Stimulated activated CD8-positive, alpha-beta memory T cell treated with anti-CD3 and anti-CD28 coated beads, Interleukin-2, amount 100 ng/mL, for 48 hours (primary cell): ENCODE measurements at places on chromosomes 11 and 22.

DNA sequence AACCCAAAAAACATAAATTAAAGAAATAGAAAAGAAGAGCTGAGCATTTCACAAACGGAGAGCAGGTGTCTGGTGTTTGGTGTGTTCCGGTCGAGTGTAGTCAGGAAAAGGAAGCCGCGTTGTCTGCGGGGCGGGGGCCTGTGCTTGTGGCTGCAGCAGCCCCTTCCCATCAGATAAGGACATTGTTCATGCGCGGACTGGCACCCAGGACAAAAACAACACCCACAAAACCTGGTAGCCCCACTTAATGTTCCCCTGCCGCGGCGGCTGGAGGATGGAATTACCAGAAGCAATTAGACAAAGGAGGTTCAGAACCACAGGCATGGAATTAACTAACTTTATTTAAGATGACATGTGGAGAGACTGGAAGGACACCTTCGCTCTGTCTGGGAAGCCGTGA lies 29.9 kb downstream of the KRTAP5-5 start:
- DNase-seq, result no peak

DNA sequence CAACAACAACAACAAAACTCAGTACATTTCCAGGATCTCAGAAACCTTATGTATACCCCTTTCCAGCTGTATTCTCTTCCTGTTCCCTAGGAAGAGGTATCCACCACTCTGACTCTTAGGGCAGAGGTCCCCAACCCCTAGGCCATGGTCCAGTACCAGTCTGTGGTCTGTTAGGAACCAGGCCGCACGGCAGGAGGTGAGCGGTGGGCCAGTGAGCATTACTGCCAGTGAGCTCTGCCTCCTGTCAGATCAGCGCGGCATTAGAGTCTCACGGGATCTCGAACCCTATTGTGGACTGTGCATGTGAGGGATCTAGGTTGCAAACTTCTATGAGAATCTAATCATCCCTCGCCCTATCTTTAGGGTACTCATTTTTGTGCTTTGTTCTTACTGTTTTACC lies 43.9 kb upstream of the LMO1 start:
- no peak for DNase-seq

DNA sequence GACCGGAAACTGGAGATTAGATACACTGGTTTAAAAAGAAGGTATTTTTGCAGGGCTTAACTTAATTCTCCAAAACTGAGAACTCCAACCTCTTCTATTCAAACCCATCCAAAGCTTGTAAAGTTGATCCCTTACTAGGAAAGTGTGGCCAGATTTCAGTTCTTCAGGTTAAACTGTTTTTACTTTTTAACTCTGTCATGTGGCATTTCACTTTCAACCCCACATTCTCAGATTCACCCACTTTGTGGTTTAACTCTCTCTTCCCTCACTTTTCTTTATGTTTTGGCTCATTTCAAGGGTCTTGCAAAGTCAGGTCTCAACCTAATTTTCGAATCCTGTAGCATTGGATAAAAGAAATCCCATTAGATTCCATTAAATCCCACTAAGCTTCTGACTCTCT lies 75.4 kb downstream of the MPPED2 start:
- no peak for DNase-seq

DNA sequence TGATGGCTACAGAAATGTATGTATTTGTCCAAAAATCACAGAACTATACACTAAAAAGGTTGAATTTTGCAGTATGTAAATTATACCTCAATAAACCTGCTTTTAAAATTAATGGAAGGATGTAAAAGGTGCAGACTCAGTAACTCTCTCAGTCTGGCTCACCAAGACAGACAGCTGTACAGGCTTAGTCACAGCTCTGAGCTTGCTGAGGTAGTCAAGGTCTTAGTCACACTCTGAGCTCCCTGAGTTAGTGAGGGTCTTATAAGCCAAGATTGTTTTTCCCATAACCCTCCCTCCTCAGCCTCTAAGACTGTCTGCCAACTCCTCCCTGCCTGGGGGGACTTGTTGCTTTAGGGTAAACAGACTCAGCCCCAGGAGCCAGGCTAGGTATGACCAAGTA lies 59.3 kb upstream of the IZUMO1R start:
- DNase-seq, result no peak

DNA sequence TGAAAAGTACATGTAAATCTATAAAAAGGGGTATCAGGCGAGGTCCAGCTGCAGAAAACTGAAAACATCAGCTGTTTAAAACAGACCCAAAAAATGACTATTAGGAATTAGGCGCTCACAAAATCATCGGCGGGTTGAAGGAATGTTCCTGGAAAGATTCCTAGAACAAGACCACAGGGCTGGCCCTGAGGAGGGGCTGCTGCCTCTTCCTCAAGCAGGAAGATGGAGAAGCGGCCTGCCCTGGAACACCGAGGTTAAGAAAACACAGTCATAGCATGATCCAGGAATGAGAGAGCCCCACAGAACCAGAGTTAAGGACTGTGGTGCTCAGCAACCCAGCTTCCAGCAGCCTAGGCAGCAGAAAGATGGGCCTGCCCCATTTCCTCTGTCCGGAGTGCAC lies 78.4 kb downstream of the C11orf91 start:
- no peak for DNase-seq

DNA sequence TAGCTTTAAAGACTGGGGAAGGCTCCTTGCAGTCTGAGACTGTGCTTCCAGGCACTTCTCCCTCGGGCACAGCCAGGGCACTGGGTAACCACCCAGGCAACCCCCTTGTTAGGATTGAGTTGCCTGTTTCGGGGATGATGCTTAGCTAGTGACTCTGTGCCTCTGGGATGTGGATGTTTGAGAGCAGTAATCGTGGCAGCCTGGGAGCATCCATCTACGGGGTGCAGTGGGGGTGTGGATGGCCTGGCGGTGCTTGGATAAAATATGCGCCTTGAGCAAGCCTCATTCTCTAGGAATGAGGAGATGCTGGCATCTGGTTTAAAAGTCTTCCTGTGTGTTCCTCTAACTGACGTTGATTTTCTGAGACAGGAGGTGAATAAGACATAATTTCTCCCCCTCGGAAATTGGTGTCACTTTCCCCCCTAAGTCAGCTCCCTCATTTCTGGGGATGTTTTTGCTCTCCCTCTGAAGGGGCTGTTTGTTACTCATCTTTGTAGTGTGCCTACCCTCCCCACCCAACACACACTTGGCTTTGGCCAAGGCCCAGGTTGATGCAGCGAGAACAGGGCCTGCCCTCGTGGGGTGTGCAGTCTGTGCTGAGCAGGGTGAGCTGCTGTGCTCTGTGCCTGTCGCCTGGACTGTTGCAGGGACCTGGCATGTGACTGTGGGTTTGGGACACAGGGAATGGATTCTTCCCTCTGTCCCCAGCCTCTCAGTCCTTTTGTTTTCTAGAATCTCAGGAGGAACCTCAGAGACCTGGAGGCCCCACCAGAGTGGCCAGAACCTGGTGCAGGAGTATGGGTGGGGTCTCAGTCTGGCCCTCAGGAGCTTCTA lies 2.0 kb downstream of the GNAZ start:
- DNase-seq, result no peak

GRCh38 chr11:17821648-17822400 lies 87.2 kb downstream of the KCNC1 start:
- no peak for DNase-seq

DNA sequence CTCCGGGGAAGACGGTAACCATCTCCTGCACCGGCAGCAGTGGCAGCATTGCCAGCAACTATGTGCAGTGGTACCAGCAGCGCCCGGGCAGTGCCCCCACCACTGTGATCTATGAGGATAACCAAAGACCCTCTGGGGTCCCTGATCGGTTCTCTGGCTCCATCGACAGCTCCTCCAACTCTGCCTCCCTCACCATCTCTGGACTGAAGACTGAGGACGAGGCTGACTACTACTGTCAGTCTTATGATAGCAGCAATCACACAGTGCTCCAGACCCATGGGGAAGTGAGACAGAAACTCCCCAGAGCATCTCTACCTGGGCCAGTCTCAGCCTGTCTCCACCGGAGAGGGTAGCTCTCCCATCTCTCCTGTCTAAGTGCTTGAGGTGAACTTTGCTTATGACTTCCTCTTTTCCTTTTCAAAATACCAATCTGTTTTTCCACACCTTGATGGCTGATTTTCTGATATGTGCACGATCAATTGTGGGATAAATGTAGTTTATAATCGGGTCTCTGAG lies 48.5 kb upstream of the VPREB1 start:
- DNase-seq, result no peak

- no peak for DNase-seq
Measured at GRCh38 chr22:41290262-41291221, 4.6 kb upstream of the RANGAP1 start.

DNA sequence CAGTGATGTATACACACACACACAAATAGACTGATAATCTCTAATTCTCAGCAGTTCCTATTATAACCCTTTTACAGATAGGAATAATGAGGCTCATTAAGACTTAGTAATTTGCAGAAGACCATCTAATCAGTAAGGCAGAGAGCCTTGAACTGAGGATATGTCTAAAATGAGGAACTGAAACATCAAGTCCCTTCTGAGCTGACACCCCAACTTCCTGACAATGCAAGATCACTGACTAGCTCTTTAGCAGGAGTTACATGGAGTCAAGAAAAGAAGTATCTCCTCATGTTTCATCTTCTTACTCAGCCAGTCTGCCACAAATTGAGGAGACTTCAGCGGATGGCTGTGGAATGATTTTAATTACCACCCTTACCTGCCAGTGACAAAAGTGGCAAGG lies 193.0 kb downstream of the MSANTD4 start:
- no peak for DNase-seq

DNA sequence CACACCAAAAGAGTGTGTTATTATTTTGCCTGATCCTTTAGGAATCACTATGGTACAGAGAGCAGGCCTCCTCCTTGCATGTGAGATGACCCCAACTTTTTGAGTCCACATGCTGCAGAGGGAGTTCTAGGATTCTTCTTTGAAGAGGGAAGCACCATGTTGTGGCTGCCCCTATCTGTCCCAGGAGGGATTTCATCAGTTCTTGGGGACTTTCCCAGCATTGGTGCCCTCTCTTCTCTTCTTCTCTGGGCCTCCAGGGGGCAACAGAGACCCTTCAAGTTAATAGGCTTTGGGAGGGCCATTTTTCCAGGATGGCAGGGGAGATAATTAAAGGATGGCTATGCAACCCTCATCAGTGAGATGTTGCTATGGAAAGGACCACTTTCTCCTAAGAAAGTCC lies 3.6 kb downstream of the MMP1 start:
- peak; percentile 4 for DNase-seq

- DNase-seq, result no peak
Measured at GRCh38 chr11:95365348-95365747, 134.3 kb upstream of the SESN3 start.

- no peak for DNase-seq
Measured at GRCh38 chr11:11230087-11230486, 123.0 kb downstream of the CSNK2A3 start.

GRCh38 chr22:20091690-20092476 lies 11.8 kb downstream of the DGCR8 start:
- DNase-seq, result no peak

DNA sequence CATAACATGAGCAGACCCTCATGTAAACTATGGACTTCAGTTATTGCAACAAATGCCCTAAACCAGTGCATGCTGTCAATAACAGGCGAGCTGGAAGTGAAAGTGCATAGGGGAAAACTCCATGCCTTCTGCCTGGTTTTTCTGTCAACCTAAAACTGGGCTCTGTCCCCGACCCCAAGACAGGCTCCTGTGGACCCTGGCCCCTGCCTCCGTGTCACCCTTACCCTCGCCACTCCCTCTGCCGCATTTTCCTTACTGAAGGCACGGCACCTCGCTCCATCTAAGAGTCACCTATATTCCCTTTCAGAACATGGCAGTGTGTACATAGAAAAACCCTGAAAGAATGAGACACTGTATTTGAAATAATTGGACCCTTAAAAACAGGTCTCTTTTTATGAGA lies 151.3 kb downstream of the SHANK2 start:
- no peak for DNase-seq

DNA sequence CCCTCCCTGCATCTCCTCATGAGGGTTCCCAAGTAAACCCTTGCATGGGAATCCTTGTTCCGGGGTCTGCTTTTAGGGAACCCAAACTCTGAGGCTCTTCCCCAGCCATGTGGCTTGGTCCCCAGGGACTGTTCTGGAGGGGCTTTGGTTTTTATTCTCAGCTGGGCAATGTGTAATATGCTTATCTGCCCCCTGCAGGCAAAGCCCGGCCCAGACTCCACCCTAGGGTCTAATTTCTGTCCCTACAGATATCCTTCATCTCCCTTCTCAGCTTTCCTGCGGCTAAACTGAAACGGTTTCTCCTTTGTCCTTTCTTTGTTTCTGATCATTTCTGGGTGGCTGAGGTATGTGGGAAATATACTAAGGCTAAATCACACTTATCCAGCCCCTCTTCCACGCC lies 37.1 kb downstream of the TST start:
- DNase-seq, result no peak

DNA sequence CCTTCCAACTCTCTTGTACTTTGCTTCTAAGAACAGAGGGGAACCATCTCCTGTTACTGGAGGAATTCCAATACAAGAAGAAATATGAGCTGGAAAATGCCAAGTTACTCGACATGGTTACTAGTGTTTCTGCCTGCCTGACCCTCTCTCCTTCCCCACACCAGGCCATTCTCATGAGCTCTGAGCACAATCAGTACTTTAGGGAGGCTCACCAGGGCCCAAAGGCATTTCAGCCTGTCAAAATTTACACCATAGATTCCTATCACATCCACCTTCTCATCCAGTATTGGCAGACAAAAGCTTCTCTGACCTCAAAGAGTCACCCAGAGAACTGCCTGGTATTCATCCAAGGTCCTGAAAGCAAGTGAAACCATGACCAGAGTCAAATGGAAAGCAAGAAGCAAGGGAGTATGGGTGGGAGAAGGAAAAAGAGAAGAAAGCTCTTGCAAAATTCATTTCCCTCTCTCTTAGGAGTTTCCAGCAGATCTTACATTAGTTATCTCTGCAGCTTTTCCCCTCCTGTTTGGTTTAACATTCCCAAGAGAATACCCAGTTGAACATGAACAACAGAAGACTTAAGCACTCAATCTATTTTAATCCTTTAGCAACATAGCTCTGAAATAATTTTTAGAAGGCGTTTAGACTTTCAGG lies 58.7 kb upstream of the NCAM1 start:
- no peak for DNase-seq

DNA sequence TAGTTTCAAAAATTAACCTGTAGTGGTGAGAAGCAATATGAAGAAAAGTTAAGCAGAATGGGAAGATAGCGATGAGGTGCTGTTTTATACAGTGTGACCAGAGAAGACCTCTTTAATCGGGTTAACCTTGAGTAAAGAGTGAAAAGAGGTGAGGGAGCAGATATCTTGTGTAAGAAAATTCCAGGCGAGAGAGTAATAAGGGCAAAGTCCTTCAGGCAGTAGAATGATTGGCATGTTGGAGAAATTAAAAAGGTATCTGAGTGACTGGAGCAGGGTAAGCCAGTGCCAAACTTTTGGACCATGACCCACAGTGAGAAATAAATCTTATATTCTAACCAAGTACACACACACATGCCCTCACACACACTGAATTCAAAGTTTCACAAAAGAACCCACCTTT lies 374.7 kb upstream of the LARGE1 start:
- DNase-seq, result no peak

- DNase-seq, result no peak
Measured at GRCh38 chr11:127962416-127962815, 624.9 kb downstream of the ETS1 start.
